NCI-H187 treated with DMSO at 0.1 percent for 48 hours (cell line): ENCODE measurements at places on chromosomes 3 and 15.

- no peak for DNase-seq
Observed at GRCh38 chr15:38611228-38611627, 46.6 kb upstream of the RASGRP1 start.

DNA sequence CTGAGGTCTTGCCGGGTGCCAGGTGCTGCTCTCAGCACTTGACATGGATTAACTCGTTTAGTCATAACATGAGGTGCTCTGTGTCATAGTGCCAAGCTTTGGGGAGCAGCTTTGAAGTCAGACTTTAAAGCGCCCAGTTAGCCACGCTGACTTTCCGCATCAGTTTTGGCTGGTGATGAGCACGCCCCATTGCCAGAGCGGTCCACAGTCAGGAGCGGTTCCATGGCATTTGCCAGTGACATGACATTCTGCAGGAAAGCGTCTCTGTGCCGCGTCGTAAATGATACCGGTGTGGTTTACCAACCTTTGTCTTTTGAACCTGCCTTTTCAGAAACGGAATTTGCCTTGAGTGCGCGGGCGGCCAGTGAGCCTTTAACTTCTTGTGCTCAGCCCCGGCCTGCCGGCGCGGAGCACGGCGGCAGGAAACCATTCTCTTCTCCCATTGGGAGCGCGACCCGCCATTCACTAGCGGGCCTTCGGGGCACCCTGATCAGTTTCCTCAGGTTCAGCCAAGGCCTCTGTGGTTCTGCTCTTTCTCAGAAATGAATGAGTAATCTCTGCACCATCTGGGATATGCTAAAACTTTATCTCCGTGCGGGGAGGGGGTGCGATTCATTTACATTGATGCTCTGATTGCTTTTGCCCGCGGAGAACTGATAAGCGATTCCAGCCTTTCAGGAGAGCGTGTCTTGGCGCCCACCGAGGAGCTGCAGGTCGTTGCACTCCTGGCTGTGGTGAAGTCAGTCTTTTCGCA lies 1.7 kb upstream of the SLC2A2 start:
- no peak for DNase-seq

GRCh38 chr3:147396712-147397046 lies 9.7 kb downstream of the ZIC4 start:
- DNase-seq, result no peak

DNA sequence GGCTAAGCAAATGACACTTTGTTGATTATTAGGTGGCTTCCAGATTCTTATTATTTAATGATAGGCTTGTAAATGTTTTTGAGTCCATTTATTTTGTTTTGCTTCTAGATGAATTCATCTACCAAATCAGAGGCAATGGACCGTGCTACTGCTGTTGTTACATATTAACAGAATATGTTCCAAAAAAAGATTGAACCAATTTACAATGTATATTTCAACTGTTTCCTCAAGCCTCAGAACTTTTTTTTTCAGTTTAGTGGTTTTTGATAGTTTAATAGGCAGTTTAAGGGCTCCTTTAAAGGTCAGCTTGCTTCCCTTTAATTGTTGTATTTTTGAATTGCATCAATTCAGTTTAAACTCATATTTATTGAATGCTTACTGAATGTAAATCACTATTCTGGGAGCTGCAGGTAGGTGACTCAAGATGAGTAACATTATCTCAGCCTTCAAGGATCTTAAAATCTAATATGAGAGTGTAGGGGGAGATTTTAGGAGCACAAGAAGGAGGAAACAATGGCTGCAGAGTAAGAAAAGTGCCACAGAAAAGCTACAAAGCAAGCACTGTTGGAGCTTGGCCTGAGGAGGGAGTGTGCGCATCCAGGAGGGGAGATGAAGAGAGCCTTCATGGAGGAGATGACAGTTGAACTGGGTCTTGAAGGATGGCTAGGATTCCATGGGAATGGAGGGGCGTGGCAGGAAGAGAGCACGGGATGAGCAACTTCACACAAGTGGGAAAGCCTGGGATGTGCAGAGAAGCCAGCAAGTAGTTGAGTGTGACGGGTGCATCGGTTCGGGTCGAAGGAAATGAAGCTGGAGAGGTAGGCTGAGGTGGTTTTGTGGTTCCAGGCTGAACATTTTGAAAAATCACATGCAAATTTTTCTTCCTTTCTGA lies 14.7 kb downstream of the MAP2K1 start:
- no peak for DNase-seq

DNA sequence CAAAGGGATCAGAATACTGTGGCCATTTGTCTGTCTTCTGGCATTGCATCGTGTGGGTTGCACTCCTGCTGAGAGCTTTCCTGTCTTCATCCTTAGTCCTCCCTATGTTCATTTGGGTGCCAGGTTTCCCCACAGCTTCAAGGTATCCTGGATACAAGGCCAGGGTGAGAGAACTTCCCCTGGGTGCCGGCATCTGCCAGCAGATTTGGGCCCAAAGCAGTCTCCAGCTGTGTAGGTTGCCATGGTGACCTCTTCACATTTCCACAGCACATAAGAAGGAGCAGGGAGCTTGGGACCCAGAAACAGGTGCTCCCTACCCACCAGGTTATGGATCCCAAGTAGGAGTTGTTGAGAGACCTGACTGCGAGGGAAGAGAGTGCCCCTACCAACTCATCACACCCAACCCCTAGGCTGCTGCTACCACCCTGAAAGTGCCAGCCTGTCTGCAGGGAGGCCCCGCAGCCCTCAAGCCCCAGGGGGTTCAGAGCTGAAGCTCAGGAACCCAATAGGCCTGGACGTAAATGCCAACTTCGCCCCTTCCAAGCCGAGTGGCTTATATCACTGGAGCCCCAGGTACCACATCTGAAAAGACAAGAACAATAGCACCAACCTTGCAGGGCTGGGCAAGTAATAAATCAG lies 19.9 kb downstream of the TTC21A start:
- no peak for DNase-seq

GRCh38 chr3:188830893-188831292 lies 340.9 kb upstream of the TPRG1 start:
- DNase-seq, result no peak

DNA sequence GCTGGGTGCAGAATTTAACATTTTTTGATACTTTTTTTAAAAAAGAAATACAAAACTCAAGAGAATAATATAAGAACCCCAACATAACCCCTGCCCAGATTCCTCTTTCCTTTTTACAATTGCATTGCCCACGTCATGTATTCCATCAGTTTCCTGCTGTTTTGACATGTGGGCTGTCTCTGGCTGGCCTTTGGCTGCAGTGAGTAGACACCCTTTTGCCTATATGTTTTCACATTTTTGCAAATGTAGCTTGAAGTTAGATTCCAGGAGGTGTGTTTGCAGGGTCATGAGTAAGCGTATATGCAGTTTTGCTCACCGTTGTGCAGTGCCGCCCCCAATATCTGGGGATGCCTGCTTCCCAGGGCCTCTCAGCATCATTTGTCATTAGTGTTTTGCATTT lies 28.0 kb upstream of the ATP10A start:
- DNase-seq, result no peak

DNA sequence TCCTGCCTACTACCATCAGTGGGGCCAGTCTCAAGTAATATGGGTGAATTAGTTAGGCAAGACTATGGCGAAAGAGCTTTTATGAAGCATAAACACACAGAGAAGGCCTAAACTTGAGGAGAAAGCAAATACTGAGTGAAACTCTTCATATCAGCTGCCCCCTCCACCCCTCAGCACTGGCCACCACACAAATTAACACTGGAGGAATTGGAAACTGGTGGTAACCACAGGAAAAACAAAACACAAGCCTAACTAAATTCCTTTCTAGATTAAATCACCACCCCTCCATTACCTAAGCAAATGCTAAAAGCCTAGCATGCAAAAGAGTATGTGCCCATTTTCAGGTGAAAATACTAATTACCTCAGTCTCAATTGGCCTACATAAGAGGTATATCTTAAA lies 774.7 kb upstream of the NECTIN3 start:
- no peak for DNase-seq

DNA sequence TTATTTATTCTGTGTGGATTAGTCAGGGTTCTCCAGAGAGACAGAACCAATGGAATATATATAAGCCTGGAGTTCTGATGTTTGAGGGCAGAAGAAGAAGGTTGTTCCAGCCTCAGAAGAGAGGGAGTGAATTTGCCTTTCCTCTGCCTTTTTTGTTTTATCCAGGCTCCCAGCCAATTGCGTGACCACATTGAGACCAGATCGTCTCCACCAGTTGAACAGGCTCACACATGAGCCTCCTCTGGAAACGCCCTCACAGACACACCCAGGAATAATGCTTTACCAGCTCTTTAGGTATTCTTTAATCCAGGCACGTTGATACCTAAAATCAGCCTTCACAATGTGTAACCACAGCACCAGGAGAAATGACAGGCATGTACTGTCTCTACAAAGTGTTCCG lies 923.1 kb downstream of the TBL1XR1 start:
- DNase-seq, result peak; percentile 78
